Uterus (tissue), 4 donors: ENCODE measurements at places on chromosomes 7 and 10. TPM values are rescaled to one million over a fixed set of nuclear protein-coding genes. Genes with fewer than 3 reads are reported as not detected.

DNA sequence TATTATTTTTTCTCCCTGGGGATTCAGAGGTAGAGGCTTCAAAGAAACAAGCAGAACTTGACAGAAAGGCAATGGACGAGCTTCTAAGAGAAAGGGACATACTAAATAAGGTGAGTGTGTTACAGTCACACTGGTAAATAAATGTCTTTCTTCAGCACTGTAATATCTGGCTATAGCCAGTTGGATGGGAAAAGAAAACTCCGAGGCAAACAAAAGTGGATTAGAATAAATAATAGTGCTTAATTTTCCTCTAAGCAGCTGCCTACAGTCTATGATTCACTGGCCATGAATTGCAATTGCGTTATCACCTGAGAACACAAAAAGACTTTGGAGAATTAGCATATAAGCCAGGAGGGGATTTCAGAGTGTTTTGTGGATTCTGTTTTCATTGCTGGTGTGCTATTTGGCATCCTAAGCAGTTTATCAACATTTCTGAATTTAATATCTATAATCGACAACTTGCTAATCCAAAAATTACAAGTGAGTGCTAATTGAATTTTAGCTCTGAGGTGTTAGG, 23.2 kb downstream of the CFAP58 start:
- no peak for DNase-seq

DNA sequence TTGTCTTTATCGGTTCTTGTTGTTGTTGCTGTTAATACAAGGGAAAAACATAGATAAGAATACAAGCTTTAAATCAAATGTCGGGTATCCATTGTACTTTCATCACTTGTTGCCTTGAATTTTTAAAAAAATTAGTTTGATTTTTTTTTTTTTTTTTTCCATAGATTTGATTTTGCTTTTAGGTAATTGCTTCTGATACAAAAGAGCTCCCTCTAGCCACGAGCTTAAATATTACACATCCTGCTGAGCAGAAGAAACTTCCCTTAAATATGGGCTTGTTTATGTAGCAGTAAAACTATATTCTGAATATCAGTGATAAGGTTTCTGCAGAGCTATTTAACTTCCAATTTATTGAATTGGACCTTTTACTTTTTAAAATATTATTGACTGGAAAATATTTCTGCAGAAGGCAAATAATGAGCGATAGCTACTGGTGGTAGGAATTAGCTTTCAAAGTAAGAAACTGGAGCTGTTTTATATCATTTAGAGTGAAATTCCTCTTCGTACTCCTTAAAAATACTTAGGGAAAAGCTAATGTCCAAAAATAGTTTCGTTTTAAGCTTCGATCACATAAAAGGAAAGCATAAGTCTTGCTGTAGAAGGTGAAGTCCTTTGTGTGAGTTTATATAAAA, 216.9 kb downstream of the POLR1F start:
- no peak for DNase-seq

GRCh38 chr10:132006966-132007365, 25.2 kb upstream of the BNIP3 start:
- DNase-seq = no peak

IL2RA gene
- total RNA-seq = 0.28 TPM

THNSL1 gene
- 4.7 TPM for total RNA-seq

RNF32 gene
- not detected for total RNA-seq

LRRC4 gene
- 0.29 TPM for total RNA-seq
